ENCODE measurements at places on chromosomes 6 and 20.

DNA sequence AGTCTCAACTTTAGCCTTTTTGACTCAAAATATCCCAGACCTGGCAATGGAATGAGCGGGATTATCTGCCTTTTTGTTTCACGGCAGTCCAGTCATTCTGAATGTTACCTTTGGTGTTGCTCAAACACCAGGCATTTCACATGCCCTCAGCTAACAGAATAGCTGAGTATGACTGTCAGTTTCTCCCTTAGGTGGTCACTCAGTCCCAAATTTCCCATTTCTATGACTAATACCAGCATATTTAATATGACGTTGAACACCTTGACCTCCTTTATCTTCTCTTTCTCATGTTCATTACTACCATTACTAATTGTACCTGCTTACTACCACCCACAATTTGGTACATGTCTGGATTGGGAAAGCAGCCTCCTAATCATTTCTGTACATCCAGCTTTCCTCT is 65.2 kb downstream of the EDN1 start:
- no peak for DNase-seq

- DNase-seq: no peak
Measured at GRCh38 chr6:136716917-136717715, 75.2 kb downstream of the MAP3K5 start.

GRCh38 chr20:56215115-56215514 is 33.4 kb upstream of the MC3R start:
- no peak for DNase-seq

GRCh38 chr6:53717566-53717965 is 52.0 kb upstream of the KLHL31 start:
- DNase-seq: no peak

DNA sequence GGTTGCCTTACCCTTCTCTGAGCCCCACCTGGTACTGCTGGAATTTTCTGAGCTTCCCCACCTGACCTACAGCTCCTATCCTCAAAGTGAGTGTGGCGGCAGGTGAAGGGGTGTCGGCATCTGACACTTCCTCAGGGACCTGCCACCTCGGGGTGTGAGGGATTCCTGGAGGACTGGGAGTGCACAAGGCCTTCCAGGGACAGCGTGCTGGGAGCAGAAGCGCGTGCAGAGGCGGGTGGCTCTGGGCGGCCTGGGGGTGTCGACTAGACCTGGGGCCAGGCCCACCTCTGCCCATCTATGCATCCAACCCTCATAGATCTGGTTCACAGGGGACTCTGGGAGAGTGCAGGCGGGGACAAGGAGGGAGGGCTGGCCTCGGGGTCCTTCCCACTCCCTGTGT is 7.8 kb downstream of the DLGAP4 start:
- DNase-seq: no peak

- DNase-seq: no peak
Measured at GRCh38 chr20:45041464-45042337, 59.2 kb downstream of the KCNS1 start.

DNA sequence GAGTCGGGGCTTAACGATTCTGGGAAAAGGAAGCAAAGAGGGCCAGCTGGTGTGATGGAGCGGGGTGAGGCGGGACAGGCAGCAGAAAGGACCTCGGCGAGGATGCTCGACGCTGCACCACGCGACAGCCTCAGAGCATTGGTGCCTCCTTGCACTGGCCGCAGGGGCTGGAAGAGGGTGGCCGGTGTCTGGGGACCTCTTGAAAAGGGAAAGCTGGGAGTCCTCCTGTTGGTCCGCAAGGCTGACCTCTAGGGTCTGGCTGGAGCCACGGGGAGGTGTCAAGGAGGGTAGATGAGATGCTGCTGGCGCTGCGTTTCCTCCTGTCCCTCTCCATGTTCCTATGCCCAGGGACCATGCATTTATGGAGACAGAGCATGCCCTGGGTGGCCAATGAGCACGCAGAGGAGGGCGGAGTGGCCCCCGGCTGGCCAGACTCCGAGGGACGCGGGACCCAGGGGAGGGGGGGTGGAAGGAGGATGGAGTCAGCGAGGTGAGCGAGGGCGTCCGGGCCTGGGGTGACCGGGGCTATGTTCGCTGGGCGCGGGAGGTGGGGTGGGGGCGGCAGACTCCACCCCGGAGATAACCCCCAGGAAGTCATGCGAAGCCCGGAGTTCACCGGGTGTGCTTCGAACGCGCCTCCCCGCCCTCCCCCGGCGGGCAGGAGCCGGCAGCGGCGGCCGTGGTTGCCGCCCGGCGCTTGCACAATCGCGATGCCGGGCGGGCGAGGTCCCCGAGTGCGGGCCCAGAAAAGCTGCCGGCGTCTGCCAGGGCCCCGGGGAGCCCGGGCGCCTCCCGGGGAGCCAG is at the start of gene CYP24A1:
Gene CYP24A1 (minus strand): TSS at position 334 of the 804 bp plus-strand sequence. CDS start 407 bp downstream, outside the sequence.
- no peak for DNase-seq

- DNase-seq: no peak
Measured at GRCh38 chr6:136889271-136890193, 32.6 kb upstream of the SLC35D3 start.

DNA sequence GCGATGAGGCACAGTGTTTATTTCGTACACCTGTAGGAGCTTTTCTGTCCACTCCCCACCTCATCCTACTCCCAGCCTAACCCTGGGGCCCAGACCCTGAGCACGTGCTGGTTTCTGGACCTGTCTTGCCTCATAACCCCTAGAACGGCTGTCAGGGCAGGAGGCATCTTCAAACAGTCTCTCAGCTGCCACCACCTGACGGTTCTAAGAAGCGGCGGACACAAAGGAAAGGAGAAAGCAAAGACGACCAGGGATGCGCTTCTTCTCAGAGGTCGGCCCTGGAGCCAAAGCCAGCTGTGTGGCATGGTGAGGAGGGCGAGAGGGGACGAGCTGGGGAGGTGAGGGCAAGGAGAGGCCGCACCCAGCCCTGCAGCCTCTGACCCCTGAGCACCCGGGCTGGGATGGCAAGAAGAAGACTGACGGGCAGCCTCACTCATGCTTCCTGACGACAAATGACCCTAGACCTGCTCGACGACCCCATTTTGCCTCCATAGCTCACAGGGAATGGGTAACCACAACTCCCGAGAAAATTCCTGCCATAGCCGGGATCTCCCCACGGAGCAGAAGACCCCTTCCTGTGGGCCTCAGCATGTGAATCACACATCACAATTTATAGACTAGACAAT is 62.1 kb downstream of the WDR27 start:
- no peak for DNase-seq
